Mammary epithelial cell (primary cell): ENCODE measurements at places on chromosomes 5 and 9.

DNA sequence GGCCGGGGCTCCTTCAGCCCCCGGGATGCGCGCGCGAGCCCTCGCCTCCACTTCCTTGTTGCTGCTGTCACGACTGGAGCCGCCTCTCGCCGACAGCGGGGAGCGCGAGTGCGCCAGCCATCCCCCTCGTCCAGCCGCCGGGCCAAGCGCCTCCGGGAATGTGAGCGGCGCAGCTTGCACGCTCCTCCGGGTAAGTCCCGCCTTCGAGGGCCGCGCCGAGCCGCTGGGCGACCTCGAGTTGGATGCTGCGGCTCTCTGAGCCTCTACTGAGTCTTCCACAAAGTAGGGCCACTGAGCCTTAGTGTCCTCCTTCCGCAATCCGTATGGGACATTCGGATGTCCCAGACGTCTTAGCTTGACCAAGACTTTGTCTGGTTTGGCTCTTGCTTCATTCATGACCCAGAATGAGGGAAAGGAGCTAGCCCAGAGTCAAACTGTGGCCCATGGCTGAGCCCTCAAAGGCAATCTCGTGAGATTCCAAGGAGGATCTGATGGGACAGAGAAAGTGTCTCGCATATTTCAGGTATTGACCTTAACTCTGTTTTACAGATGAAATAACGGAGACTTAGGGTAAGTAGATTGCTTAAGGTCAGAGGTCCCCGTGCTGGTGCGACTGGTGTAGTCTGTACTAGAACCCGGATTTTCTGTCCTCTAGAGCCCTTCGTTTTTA lies 586 bp downstream of the HMGXB3 start:
- peak; percentile 59 for DNase-seq

DNA sequence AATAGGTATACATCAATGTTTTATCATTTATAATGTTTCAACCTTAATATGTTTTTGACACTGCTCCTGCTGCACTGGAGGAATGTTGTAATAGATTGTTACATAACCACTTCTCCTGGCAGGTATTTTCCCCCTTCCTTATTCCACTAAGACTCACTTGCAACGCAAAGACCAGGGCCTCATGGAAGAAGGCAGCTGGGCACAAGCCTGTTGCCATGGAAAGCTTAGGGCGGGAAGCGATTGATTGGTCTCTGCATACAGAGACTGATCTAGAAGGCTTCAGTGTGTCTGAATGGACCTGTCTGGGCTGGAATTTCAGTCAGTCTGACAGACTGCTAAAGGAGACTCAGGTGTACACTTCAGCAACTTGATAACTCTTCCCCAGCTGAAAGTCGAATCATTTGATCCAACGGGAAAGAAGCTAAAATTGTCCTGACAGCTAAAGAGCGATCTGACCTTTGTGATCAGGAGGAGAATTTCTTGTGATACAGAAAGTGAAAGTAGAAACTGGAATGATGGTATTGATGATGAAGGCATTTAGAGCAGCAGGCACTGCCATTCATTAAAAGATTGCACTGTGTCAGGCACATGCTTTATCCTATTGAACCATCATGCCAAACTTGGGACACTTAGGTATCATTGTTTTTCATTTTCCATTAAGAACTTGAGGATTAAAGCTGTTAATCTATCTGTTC lies 65.1 kb downstream of the GRIA1 start:
- no peak for DNase-seq

DNA sequence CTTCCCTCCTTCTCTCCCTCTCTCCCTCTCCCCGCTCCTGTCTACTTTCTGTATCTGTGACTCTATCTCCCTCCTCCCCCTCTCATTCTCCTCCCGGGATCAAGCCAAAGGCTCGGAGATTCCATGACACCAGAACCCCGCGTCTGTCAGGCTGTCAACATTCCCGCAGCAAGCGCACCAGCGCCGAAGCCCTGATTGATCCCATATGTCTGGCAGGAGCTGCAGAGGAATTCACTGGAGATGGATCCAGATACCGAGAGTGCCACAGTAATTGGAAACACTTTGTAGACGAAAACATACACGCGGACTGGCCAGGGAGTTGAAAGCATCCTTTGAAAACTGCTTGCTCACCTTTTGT lies 300 bp upstream of the SVEP1 start:
- DNase-seq = peak; percentile 37

GRCh38 chr5:36495611-36496010 lies 110.8 kb upstream of the SLC1A3 start:
- no peak for DNase-seq

DNA sequence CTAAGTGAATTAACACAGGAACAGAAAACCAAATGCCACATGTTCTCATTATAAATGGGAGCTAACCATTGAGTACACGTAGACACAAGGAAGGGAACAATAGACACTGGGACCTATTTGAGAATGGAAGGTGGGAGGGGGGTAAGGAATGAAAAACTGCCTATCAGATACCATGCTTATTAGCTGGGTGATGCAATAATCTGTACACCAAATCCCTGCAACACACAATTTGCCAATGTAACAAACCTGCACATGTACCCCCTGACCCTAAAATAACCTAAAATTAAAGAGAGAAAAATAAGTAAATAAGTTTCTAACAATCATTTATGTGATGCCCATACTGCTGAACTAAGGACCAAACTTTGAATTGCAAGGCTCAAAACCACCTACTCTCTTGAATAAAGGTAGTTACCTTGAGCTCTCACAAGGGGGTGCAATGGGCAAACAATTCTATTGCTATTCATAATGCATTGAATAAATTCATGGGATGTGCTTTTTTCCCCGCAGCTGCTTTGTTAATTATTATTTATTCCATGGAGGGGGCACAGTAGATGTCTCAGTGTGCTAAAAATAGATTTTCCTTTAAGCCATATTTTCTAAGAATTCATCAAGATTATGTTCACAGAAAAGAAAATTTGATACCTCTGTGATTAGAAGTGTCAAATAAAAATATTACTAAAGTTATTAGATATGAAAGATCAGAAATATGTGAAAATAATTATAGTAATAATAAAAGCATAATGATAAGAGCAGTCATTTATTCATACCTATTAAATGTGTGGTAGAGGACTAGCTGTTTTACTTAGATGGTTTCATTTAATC lies 76.2 kb upstream of the PTPN3 start:
- peak; percentile 43 for DNase-seq

DNA sequence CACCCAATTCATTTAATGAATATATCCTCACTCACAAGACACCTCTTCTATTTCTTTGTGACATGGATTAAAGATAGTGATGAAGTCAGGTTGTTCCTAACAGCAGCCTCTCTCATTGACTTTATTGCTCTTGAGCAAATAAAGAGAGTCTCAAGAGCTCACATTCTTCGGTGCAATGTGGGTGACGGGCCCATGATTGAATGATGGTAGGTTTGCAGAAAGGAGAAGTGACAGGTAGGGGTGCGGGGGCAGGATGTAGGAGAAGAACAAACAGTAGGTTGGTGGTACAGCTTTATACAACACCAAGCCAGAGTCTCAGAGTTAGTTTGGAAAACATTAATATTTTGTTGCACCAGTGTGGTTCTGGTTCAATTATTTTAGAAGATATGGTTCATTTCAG lies 122.2 kb downstream of the SLIT3 start:
- DNase-seq = no peak

- no peak for DNase-seq
These were observed 496 bp downstream of the TLX3 start for GRCh38 chr5:171309276-171310211.

DNA sequence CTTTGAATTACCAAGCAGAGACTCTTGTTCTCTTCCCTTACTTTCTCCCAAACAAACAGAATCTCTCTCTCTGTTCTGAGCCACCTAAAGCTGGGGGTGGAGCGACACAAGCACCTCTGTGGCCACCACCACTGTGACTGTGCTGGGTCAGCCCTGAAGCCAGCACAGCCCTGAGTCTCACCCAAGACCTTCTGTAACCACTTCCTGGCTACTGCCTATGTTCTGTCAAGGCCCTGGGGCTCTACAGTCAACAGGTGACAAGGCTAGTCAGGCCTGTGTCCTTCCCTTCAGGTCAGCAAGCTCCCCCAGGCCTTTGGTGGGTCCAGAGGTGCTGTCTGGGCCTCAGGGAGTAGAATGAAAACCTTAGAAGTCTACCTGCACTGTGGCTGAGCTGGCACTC lies 26.1 kb upstream of the SLC28A3 start:
- DNase-seq = peak; percentile 9

DNA sequence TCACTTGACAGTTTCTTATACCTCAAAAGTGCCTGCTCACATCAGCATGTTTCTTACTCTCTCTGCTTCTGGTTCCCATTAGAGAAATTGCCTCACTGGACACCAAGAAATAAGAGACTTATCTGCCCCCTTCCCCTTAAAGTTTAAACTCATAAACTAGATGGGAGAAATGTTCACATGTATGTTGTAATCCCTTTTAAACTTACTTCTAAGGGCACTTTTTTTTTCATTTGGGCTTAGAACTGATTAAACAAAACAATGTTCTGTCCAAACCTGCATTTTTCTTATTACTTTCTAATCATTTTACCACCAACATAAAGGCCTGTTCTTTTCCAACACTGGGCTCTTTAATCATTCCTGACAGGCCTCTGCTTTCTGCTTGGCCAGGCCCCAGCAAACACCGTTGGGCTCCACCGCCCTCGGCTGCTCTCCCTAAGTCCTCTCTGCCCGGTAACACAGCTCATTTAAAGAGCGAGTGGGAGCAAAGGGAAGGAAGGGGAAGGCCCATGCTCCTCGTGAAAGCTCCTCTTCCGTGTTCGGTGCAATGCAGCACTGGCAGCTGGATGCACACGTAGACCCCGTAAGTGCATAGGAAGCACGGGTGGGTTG lies 53.4 kb downstream of the ROR2 start:
- DNase-seq = peak; percentile 36

DNA sequence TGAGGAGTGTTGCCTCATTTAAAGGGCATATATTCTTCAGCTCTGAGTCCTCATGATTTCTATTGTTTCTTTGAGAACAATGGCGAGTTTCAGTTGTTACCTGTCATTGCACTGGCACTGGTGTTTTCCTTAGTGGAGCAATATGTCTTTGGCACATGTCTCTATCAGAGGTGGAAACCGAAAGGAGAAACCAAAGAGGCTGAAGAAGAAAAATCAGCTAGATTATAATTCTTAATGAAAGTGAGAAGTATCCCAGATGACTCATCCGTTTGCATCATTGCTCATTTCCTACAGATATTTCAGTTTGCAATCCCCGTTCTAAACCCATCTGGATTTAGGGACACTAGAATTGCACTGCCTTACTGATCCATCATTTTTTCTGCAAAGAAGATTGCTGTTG lies 324.6 kb downstream of the TMEM232 start:
- DNase-seq = peak; percentile 20

DNA sequence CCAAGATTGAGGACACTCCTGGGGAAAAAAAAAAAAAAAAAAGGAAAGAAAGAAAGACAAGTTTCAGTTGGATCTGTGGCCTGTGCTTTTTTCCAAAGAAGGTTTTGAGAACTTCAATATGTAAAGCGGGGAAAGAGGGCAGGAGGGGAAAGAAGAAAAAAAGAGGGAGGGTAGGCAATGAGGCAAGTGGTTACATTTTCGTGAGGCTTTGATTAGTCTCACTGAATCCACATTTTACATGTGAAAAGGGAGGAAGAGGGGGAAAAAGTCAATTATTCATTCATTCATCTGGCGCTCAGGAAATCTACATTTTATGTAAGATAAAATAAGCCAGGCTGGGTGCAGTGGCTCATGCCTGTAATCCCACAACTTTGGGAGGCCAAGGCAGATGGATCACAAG lies 315.2 kb upstream of the PAPPA start:
- no peak for DNase-seq

DNA sequence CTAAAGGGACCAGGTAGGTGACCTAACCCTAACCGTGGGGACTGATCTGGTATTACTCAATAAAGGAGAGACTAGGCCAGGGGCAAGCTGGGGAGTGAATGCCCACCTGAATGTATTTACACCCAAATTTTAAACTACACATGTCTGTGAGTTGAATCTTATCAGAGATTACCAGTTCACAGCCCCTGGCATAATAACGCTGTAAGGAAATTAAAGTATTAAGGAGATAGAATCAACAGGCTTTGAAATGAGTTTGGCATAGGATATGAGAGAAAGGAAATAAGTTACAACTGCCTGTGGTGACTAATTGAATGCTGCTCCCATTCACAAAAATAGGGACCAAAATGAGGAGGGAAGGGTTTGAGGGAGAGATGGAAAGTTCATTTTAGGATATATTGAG lies 593.3 kb downstream of the CSNK1G3 start:
- no peak for DNase-seq

GRCh38 chr5:115170929-115171510 lies 1.3 kb upstream of the TRIM36 start:
- no peak for DNase-seq

- DNase-seq = no peak
These were observed 40.5 kb upstream of the PJA2 start for GRCh38 chr5:109450129-109450877.
